ENCODE measurements at places on chromosomes 11 and 22.

DNA sequence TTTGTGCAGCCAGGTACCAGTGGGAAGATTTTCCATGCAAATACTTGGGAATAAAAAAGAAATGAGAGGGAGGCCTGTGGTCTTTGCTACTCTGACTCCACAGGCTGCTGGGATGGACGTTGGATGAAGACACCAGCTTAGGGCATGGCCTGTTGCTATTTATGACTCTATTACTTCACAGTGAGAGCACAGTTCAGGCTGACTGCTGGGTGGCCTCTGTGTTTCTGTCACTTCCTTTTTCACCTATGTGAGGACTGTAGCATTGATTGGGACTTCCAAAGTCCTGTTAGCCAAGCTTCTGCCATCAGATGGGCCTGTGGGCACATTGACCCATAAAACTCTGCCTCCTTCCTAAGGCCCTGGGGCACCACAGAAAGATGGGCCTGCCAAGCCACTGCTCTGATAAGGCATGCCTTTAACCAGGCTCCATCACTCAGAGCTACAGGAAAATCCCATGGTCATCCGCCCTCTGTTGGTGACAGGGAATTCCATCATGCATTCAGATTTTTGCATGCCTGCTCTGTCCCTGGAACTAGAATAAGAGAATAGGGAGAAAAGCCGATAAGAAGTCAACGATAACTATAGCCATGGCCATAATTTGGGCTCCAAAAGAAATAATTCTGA is 64.6 kb downstream of the KCNJ1 start:
- no peak for DNase-seq

- no peak for DNase-seq
Measured at GRCh38 chr11:117999354-117999993, 13.3 kb downstream of the IL10RA start.

DNA sequence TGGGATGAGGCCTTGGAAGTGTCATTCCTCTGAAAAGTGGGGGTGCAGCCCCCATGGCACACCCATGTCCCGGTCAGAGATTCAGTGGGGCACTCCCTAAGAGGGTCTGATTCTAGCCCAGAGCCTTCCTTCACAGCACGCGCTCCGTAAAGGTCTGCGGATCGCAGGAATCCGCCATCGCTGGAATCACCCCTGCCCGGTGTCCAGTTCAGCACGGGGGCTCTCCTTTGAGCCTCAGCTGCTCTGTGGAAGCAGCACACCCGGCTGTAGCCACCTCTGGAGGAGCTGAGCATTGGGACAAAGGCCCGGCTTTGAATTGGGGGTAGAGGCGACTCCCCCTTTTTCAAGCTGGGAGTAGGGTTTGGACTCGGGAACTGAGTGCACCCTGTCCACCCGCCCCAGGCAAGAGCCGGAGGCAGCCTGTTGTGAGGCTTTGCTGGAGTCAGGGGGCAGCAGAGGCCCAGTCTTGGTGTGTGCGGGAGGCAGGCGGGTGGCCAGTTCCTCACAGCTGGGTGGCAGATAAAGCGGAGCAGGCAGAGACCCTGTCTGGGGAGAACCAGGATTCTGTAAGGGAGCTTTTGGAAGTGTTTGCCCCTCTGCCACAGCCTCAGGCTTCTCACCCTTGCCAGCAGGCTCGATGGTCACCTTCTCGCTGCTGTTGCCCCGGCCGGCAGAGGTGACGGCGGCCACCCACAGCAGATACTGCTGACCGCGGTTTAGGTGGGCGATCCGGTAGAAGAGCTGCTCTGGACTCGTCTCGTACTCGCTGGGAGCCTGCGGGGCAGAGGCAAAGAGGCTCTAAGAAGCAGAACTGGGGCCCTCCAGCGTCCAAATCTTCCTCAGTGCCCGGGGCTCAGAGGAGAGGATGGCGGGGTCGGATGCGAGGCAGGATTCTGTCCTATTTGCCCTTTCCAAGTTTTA is 115.9 kb downstream of the CEP164 start:
- no peak for DNase-seq

GRCh38 chr11:877565-877964 is 33.0 kb downstream of the CHID1 start:
- DNase-seq = no peak

DNA sequence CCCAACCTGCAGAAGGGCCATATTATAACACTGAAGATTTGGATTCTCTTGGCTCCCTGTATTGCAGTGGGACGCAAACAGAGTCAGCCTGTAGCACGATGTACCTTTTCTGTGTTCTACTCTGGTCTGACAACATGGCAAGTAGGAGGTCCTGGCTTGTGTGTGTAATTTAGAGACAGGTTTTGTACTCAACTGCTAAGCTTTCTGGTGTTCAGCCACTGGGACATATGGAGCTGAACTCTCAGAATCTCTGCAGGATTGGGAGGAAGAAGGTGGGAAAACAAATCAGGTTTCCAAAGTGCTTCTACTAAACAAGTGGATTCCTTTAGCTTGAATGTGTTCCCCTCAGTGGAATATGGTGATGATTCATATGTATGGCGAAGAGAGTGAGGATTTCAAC is 192.5 kb upstream of the MTMR2 start:
- DNase-seq = no peak

Measured in activated CD8-positive, alpha-beta memory T cell treated with anti-CD3 and anti-CD28 coated beads for 4 hours (primary cell).